NCI-H524 treated with DMSO at 0.1 percent for 48 hours (cell line): ENCODE measurements at places on chromosomes 2 and 18.

DNA sequence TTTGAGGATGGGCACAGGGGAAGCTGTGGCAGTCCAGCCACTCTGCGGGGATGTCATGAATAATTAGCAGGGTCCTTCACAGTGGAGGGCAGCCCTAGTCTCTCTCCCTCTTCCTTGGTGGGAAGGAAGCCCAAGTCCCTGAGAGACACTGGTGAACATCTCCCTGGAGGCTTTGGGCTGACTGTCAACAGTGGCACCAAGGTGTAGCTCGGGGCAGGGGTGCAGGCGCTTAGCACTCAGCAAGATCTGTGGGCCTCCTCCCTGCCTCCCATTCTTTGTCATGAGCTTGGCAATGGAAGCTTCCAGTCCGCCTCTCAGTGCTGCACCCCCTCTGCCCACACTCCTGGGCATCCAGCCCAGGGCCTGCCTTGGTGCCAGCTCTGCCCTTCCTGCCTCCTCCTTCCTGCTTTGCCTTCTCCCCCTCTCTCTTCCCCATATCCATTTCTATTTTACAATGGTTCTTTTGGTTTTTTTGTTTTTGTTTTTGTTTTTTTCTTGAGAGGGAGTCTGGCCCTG lies 59.4 kb downstream of the STEAP3 start:
- DNase-seq, result no peak

DNA sequence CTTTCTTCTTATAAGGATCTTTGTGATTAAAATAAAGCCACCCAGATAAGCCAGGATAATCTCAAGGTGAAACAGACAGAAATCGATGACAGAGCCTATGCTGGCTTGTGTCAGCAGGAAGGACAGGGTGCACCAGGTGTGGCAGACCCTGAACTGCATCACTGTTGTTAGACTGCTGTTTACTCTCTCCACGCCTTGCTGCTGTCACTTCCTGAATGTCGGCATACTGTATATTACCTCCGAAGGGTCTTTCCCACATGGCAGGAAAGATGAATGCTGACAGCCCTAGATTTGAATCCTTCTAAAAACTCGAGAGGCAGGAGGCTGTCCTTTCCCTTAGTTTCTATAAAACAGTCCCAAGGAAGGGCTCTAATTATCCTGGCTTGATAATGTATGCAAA lies 18.9 kb upstream of the TMEM163 start:
- no peak for DNase-seq

- no peak for DNase-seq
Measured at GRCh38 chr2:234308813-234309195, 188.1 kb downstream of the ARL4C start.

DNA sequence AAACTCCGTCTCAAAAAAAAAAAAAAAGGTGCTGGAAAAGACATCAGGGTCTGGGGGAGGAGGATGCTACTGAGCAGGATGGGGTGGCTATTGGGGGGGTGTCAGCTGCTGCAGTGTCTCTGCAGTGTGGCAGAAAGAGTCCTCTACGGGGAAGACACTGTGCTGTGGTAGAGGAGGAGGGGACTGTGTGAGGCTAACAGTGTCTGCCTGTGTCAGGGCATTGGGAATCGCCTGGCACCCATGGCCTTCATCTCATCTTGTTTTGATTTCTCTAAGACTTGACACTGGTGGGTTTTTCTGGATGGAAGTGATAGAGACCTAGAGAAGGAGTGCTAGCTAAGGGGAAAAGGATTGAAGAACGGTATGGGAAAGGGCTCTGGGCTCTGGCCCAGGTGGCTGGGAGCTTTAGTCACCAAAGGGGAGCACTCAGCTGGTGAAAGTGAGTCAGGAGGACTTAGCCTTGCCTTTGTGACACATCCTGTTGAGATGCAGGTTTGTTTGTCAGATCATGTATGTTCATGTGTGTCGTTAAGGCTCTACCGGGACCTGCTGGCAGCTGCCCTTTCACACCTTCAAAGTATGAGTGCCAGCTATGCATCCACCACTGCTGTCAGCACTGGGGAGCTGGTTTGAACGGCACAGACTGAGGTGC lies 58.0 kb downstream of the FARP2 start:
- no peak for DNase-seq

GRCh38 chr2:224958873-224959272 lies 83.4 kb downstream of the DOCK10 start:
- no peak for DNase-seq

DNA sequence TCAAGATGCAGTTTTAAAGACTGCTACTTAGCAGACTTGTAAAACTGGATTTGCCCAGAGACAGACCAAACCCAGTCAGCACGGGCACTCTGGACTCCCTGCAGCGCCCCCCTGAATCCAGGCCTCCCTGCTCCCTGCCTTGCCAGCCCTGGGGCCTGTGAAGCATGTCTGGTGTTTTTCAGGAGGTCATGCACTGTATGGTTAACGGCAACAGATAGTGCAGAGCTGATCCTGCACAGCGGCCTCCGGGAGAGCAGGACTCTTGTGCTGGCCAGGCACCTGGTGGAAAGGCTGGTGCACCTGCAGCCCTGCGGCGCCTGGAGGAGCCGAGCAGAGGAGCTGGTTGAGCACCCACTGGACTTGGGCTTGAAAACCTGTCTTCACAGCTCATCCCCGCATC lies 30.4 kb downstream of the HDAC4 start:
- no peak for DNase-seq

- no peak for DNase-seq
Measured at GRCh38 chr2:48129293-48129950, 223.1 kb upstream of the FBXO11 start.

GRCh38 chr18:32920796-32921787 lies 148.3 kb upstream of the KLHL14 start:
- DNase-seq, result no peak

DNA sequence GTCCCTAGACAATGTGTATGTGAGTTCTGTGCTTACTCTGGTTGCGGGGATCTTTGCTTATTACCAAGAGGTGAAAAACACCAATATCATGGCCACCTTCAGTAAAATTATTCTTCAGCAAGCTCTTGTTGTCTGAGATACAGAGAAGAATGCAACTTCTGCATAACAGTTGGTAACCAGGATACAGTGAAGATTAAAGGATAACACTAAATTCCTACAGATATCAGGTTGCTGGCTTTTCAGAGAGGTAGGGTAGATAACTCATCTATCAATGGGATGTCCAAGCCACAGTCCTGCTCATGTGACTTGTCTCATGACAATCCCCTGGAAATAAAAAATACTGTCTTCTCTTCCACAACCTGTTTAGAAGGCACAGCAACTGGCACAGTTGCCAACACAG lies 308.5 kb downstream of the TNS1 start:
- no peak for DNase-seq

DNA sequence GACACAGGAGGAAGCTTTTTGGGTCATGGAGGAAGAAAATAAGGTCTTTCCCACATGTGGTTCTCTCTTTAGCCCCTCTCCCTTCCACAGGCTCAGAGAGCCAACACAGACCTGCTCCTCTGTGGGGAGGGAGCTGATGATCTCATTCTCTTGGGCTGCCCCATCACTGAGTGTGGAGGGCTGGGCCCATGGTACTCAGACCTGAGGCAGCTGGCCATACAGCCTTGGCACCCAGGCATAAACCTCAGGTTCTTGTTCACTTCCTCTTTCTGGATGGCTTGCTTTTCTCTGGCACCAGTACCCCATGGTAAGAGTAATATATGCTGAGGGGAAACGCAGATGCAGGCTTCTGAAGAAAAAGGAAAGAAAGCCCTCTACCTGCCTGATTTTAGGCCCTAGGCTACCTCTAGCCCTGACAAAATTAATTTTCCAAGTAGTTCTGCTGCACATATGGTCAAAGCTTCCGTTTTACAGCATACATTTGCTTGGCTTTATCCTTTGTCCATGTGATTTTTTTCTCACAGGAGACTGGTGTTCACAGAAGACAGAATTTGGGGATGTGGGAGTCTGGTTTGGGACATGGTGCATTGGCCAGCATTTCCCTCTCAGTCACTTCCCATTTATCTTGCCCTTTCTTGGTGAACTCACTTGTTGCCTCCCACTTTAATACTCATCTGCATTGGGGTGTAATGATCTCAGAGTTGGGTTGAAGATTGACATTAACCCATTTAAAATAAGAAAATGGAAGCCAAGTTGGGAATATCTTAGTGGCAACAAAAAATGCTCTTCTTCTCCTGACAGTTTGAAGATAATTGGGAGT lies 11.1 kb downstream of the DHRS9 start:
- DNase-seq, result no peak

DNA sequence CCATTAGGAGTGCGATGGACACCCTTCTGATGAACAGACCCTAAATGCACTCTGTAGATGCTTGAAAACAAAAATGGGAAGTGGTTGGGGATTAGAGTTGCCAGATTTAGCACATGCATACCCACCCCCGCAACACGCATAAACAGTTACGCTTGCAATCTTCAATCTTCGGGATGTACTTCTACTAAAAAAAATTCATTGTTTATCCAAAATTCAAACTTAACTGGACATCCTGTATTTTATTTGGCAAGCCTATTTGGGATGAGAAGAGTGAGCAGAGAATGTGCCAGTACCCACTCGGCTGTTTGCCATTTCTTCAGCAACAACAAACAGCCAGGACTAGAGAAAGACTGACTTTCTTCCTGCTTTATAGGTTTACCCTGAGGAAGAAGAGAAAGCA lies 18.4 kb downstream of the KIAA2012 start:
- no peak for DNase-seq

- DNase-seq, result no peak
Measured at GRCh38 chr2:187576906-187577305, 22.7 kb upstream of the TFPI start.

GRCh38 chr18:72612894-72613533 lies 68.9 kb upstream of the CBLN2 start:
- no peak for DNase-seq

DNA sequence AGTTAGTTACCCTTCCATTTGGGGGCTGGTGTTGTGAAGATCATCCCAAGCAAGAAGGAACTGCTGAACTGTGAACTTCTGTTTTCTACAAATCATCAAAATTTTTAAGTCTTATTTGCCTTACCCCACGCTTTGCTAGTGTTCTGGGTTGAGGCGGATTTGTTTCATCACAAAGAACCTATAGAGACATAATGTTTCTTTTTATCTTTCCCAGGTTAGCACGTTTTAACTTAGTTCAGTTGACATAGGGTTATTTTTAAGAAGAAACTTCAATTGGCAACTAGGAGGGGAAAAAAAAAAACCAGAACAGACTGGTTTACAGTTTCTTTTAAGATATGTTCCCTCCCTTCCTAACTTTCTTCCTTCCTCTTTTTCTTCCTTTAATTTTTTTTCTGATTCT lies 31.1 kb upstream of the CERS6 start:
- DNase-seq, result no peak

DNA sequence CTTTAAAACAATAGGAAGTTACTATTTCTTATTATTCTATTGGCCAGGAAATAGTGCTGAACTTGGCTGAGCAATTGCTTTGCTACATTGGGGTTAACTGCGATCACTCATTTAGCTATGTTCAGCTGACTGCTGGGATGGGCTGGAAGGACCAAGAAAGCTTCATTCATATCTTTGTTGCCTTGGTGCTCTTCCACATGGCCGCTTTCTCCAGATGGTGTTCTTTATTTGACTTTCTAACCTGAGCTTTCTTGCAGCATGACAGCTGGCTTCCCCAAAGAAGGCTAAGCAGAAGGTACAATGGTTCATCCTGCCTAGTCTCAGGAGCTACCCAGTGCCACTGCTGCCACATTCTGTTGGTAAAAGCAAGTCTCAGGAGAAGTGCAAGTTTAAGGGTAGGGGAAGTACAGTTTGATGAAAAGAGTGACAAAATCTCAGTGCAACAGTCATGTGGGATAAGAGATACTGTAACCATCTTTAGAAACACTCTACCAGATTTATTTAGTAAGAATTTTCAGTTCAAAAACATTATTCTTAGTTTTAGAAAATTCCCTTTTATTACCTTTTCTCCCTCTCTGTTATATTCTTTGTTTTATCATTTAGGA lies 180.6 kb upstream of the RBMS1 start:
- DNase-seq, result peak; percentile 57

DNA sequence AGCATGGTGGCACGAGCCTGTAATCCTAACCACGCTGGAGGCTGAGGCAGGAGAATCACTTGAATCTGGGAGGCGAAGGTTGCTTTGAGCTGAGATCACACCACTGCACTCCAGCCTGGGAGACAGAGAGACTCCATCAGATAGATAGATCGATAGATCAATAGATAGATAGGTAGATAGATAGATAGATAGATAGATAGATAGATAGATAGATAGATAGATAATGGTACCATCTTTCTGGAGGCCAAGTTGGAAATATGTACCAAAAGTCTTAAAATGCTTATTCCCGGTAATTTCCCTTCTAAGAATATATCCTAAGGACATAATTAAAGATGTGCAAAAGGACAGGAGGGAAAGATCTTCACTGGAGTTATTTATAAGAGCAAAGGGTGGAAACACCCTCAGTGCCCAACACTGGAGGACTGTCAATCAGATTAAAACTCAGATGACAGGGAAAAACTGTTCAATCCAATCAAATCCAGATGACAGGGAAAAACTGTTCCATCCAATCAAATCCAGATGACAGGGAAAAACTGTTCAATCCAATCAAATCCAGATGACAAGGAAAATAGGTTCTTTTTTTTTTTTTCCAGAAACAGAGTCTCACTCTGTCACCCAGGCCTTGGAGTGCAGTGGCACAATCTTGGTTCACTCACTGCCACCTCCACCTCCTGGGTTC lies 49.0 kb upstream of the UBE2F start:
- DNase-seq, result no peak

- no peak for DNase-seq
Measured at GRCh38 chr2:221571025-221571550, 1.0 kb downstream of the EPHA4 start.

DNA sequence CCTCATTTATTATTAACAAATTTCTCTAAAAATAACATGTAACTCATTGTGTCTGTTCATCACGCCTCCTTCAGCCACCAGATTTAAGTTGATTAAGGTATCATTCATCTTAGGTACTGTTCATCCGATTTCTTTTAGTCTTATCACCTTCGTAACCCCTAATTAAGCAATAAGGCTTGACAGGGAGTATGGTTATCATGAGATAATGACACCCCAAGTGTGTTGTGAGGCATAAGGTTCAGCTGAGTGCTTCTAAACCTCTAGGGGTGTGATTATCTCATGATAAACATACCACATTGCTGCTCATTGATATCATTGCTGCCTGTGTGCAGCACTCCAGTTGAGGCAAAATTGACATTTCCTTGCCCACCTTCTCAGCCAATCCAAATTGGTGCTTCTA lies 158.9 kb upstream of the BOD1L2 start:
- no peak for DNase-seq

GRCh38 chr2:20962939-20963557 lies 80.8 kb downstream of the APOB start:
- DNase-seq, result peak; percentile 57
